ENCODE measurements at places on chromosomes 5 and 9.

DNA sequence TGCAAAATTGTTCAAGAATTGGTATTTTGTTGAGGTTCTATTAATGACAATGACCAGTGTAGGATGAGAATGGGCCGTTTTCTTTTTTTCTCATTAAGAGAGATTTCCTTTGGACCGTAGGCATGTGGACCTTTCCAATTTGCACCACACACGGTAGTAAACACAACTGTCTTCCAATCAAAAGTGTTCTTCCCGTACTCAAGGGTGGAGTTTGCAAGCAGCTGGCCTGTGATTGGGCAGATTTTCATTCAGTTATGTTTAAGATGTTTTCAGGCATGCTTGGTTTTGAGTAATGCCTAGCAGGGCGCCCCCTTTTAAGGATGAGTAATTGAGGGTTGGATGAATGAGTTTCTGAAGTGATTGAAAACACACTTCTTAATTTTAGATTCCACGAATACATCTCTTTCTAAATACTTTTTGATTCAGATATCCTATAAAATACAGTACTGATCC is 2.5 kb downstream of the KDM3B start:
- DNase-seq = no peak

- no peak for DNase-seq
These were observed 217.4 kb downstream of the SLIT3 start for GRCh38 chr5:169083394-169084018.

DNA sequence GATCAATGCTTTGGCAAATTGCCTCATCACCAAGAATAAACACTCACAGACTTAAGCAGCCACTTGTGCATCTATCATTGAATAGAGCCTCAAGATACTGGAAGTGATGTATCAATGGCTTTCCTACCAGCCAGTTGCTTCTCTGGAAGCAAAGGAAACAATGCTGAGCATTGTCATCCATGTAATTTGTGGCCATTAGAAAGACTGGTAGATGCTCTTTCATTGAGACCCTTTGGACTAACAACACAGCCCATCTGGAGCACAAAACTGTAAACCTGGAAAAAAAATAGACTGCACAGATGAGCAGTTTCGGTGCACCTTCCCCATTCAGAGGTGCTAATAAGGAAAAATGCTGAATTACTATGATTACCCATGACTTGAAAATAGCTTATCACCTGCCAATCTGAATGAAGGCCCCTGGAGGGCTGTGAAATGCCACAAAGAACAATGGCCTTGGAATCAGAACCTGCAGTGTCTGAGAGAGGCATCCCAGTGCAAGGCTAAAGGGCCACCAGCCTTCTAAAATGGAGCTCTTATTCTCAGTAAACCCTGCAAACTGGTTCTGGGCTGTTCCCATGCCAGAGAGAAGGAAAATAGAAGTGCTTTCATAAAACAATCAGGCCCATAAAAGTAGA is 127.5 kb downstream of the RFK start:
- no peak for DNase-seq

- no peak for DNase-seq
These were observed 26.8 kb downstream of the AMBP start for GRCh38 chr9:114051281-114051680.

DNA sequence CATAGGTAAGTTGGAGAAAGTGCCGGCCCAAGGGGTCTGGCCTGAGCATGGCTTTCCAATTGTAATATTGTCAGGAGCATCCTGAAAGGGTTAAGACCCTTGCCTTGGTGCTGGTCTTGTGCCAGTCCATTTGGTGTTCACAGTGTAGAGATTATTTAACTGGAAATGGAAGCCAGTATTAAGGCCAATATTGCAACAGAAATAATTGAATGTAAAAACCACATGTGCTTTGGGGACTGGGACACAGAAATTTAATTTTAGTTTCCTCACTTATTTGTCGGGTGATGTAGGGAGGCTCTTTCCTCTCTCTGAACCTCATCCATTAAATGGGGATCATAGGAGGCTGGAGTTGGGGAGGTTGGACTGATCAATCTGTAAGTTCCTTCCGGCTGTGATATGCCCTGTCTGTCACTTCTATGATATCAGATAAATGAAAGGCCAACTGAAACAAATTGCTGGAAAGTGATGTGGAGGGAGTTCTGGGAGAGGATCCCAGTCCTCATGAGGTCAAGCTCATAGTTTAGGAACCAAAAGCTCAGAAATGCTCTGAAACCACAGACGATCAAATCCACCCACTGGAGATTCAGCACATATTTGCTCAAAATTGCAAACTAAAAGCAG is 54.8 kb upstream of the COL15A1 start:
- DNase-seq = no peak
